Glutamatergic neuron (in vitro differentiated cells): ENCODE measurements at places on chromosomes 5 and 9. TPM values are rescaled to one million over a fixed set of nuclear protein-coding genes. Genes with fewer than 3 reads are reported as not detected.

DNA sequence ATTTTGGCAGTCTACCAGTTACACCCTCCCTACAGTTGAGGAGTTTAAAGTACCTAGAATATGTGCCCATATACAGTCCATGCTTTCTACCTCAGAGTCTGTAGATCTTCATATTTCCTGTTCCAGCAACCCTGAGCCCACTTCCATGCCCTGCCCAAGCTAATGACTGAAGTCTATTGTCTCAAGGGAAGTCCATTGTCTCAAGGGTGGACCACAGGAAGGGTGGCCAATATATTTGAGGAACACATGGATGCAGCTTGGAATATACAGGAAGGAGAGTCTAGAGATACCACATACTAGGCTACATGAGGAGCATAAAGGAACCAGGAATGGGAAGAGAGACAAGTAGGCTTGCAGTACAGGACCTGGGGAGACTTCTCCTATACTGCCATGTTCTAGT is 274.4 kb downstream of the FER start:
- H3K4me3 ChIP-seq = no peak overlapping the region
- peaks cover 8% of the 10 kb centered on the region for H3K36me3 ChIP-seq
- peaks cover 3% of the 10 kb centered on the region for H3K27me3 ChIP-seq
- no peaks in the 10 kb centered on the region for H3K4me1 ChIP-seq
- no peak overlapping the region for H3K27ac ChIP-seq

The AK8 gene
- 0.44 TPM for total RNA-seq

DNA sequence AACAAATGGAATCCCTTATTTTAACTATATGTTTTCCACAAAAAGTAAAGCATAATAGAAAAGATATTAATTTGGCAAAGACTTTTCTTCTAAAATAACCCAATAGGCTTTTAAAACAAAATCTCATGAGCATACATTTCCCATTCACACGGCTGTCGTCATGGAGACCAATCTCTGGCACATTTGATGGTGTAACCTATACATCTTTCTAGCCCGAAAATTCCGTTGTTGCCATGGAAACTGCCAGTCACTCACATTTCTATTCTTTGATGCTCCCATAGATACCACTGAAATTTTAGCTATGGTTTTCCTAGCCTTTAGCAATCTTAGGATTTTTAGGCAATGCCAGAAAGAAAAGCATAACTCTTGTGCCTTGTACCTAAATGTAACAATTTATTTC is 262.9 kb upstream of the TRPM3 start:
- H3K4me1 ChIP-seq = peaks cover 5% of the 10 kb centered on the region
- DNase-seq = no peak
- H3K27me3 ChIP-seq = peaks cover 2% of the 10 kb centered on the region
- H3K36me3 ChIP-seq = no peaks in the 10 kb centered on the region
- no peak overlapping the region for H3K4me3 ChIP-seq
- H3K27ac ChIP-seq = no peak overlapping the region

- H3K4me3 ChIP-seq = no peak overlapping the region
- H3K27me3 ChIP-seq = no peaks in the 10 kb centered on the region
- DNase-seq = no peak
- H3K27ac ChIP-seq = no peak overlapping the region
- no peaks in the 10 kb centered on the region for H3K36me3 ChIP-seq
These were observed 28.5 kb upstream of the GOLGA1 start for GRCh38 chr9:124969401-124969800.

GRCh38 chr9:23643656-23644258 is 182.3 kb downstream of the ELAVL2 start:
- H3K36me3 ChIP-seq = peaks cover 20% of the 10 kb centered on the region
- H3K4me1 ChIP-seq = peaks cover 6% of the 10 kb centered on the region
- peaks cover 24% of the 10 kb centered on the region for H3K27me3 ChIP-seq
- H3K27ac ChIP-seq = no peak overlapping the region
- H3K4me3 ChIP-seq = no peak overlapping the region
- no peak for DNase-seq

DNA sequence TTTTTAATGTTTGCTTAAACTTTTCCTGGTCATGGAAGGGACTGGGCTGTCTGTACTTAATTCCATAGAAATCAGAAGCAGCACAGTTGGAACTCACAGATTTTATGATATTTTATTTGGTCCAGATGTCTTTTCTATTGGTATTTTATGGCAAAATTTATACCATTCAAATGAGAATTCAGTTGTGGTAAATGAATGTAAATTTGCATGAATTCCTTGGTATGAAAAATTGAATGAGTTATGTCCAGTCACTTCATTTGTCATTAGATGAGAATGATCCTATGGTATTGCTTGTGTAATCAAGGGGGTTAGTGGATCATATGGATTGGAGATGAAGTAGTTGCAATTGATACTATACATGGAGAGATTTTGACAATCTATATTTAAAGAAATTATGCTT is 188.0 kb downstream of the KDM4C start:
- no peak for DNase-seq
- H3K27me3 ChIP-seq = no peaks in the 10 kb centered on the region
- peaks cover 12% of the 10 kb centered on the region for H3K36me3 ChIP-seq
- no peak overlapping the region for H3K27ac ChIP-seq
- H3K4me3 ChIP-seq = no peak overlapping the region
- H3K4me1 ChIP-seq = peaks cover 8% of the 10 kb centered on the region

The SLC36A3 gene
- not detected for total RNA-seq

The CCDC171 gene
- 3.2 TPM for total RNA-seq

GRCh38 chr9:11338130-11338529 is 725.3 kb upstream of the PTPRD start:
- H3K4me1 ChIP-seq = peaks cover 6% of the 10 kb centered on the region
- no peaks in the 10 kb centered on the region for H3K27me3 ChIP-seq
- H3K36me3 ChIP-seq = no peaks in the 10 kb centered on the region
- H3K27ac ChIP-seq = no peak overlapping the region
- no peak overlapping the region for H3K4me3 ChIP-seq

DNA sequence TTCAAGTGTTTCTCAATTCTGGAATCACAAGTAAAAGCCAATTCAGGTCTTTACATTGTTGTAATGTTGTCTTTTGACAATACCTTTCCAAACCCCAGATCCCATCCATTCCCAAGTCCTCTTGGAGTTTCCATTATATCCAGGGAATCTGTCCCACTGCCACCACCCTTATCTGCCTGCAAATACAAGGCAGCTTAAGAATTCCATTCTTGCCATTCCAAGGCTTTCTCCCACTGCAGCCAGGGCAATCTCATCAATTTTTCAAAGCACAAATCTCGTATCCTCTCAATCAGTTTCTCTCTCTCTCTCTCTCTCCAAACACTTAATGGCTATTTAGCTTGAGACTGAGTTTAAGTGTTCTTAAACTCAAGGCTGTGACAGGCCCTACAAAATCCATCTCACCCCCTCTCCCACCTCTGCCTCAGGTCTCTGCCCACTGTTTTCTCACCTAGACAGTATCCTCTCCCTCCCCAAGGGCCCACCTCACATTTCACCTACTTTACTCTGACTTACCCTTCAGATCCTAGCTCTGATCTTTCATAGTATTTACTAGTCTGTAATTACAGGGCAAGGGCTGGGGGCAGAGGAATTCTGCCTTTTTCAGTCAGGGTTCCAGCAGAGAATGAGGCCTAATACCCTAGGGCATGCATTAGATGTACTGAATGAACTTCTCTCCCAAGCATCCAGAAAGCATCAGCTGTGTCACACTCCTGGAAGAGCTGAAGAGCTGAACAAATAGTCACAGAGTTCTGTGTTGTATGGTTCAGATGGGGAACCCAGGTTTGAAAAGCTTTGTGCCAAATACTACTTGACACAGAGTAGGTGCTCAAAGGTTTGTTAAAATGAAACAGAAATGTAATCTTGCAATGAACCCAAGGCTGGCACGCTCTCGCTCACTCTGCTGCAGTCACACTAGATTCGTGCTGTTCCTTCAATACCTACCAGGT is 46.0 kb downstream of the RAPGEF1 start:
- peak overlapping the region; percentile 20 for H3K4me3 ChIP-seq
- H3K4me1 ChIP-seq = peaks cover 67% of the 10 kb centered on the region
- no peak for DNase-seq
- H3K27me3 ChIP-seq = peaks cover 8% of the 10 kb centered on the region
- peak overlapping the region; percentile 76 for H3K27ac ChIP-seq

DNA sequence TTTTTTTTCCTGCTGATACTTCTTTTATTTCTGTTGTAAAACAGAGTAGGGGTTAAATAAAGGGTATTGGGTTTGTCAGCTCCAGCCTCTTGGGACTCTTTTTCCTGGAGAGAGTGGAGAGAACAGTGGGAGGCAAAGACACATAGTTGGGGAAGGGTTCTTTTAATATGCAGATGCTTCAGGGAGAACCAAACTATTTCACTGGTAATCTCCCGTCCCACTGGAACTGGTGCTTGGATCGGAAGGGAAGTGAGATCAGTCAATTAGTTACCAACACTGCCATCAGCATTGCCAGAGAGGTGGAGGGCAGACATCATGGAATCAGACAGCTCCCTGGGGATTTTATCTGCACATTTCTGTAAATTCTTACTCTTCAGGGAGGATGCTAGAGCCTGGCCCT is 47.6 kb upstream of the ELOVL7 start:
- peaks cover 3% of the 10 kb centered on the region for H3K4me1 ChIP-seq
- DNase-seq = no peak
- H3K36me3 ChIP-seq = no peaks in the 10 kb centered on the region

DNA sequence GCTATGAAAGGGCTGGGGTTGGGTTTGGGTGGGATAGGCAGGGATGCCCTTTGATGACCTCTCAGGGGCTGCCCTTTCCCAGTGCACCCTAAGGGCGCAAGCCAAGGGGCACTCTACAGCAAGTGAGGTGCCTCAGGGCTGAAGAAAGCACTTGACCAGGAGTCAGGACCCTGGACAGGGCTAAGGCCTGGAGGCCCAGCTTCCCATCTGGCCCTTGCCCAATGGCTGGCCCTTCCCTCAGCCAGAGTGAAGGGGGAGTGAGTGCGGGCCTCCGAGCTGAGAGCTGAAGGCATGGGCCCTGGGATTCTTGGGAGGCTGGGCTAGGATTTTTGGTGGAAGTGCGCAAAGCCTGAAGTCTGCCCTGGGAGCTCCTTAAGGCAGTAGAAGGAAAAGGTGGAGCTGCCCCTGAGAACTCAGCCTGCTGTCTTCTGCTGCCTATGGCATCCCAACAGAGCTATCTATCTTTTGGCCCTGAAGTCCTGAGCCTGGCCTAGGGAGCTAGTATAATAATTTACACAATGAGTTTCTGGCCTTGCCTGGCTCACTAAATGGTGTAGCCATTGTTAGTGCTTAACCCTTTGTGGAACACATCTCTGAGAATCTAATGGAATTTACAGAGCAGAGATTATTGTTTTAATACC is 16.4 kb downstream of the JADE2 start:
- no peaks in the 10 kb centered on the region for H3K27me3 ChIP-seq
- no peak for DNase-seq
- H3K4me3 ChIP-seq = no peak overlapping the region
- no peaks in the 10 kb centered on the region for H3K4me1 ChIP-seq
- no peak overlapping the region for H3K27ac ChIP-seq
- H3K36me3 ChIP-seq = no peaks in the 10 kb centered on the region

The MARCOL gene
- total RNA-seq = not detected

The PPP3R2 gene
- total RNA-seq = not detected

The CARD9 gene
- 4.1 TPM for total RNA-seq

DNA sequence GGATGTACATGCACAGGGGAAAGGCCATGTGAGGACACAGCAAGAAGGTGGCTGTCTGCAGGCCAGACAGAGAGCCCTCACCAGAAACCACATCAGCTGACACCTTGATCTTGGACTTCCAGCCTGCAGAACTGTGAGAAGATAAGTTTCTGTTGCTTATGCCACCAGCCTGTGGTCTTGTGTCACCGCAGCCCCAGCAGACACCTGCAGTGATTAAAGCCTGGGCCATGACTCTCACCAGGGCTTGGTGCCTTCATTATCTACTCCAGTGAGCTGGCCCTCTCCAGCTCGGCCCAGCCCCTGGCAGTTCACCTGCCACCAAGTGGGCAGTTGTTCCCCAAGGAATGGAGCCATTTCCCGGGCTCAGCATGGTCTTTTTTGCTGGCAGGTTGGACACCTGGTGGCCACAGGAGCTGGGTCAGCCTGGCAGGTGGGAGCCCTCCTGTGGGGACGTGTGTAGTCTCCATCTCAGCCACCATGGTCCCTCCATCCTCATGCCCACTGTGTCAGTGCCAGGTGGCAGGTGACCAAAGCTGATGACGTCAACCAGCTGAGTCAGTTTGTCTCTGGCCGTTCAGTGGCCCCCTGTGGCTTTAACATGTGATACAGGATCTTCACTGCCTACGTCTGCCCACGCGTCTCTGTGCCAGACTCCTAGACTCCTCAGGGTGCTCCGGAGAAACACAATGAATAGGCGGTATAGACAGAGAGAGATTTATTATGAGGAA is 99.9 kb upstream of the PPP1R26 start:
- peaks cover 16% of the 10 kb centered on the region for H3K27me3 ChIP-seq
- peaks cover 6% of the 10 kb centered on the region for H3K36me3 ChIP-seq
- H3K4me1 ChIP-seq = peaks cover 6% of the 10 kb centered on the region
- H3K4me3 ChIP-seq = no peak overlapping the region
- DNase-seq = no peak

The CACFD1 gene
- total RNA-seq = 45.4 TPM

The HK3 gene
- not detected for total RNA-seq

The F2R gene
- 59.3 TPM for total RNA-seq

DNA sequence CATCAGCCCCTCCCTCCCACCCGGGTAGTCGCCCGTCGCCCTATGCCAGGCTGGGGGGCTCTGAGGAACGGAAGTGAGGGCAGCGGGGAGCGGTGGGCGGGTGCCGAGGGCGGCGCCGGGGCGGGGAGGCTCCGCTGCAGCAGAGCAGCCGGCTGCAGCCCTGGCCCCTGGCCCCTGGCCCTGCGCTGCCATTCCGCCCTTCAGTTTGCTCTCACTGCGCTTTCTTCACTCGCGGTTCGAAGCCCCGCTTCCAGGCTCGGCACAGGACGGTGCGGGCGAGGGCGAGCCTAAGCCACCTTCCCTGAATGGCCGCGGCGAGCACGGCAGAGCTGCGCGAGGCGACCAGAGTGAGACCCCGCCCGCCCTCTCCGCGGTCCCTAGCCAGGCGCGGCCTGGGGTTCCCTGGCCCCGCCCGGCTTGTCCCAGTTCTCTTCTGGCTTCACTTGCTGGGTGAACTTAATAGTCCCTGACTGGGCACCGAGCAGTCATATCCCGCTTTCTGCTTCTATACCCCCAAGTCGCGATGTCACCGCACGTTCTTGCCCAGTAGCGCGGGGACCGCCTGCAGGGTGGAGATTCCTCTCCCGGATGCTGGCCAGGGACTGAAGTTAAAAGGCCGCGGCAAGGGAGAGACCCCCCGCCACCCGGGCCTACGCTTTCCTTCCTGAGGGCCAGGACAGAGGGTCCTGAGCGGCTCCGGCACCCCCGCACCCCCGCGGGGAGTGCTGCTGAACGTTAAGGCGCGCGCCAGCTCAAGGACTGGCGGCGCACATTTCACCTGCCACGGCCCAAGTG is 623 bp upstream of the TRIM36 start:
- H3K27ac ChIP-seq = peak overlapping the region; percentile 55
- peaks cover 7% of the 10 kb centered on the region for H3K27me3 ChIP-seq
- peaks cover 30% of the 10 kb centered on the region for H3K36me3 ChIP-seq
- peak overlapping the region; percentile 87 for H3K4me3 ChIP-seq
- DNase-seq = peak; percentile 71
- H3K4me1 ChIP-seq = no peaks in the 10 kb centered on the region

- peaks cover 2% of the 10 kb centered on the region for H3K4me1 ChIP-seq
- no peaks in the 10 kb centered on the region for H3K36me3 ChIP-seq
- no peak overlapping the region for H3K4me3 ChIP-seq
- DNase-seq = no peak
These were observed 19.4 kb upstream of the RECK start for GRCh38 chr9:36017278-36017677.
